ENCODE measurements at places on chromosomes 6 and 20.

GRCh38 chr20:51507216-51508036 is 35.1 kb downstream of the NFATC2 start:
- no peak for DNase-seq

DNA sequence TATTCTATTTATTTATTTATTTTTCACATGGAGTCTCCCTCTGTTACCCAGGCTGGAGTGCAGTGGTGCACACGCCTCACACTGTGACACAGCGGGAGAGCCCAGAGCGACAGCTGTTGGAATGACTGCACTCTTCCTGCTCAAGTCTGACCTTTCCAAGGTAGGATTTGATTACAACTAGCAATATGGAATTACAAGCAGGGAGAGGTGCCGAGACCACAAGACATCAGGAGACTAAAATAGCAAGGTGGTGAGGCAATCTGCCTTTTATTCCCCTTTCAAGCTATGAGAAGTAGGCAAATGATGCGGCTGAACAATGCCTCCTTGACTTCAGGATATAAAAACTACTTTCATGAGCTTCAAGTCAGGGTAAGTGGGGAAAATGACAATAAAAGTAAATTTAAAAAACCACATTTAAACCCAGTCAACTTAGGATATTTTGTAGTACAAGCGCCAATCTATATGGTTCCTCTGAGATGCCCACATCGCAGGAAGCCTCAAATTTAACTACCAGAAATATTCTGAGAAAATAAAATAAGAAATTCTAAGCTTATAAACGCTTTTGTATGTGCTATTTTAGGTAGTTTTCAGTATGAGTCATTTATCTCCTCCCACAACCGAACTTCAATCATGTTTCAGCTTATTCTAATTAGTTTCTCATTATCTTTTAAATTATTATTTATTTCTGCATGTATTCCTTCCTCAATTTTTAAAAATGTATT is 146.9 kb upstream of the SGK1 start:
- DNase-seq, result no peak

DNA sequence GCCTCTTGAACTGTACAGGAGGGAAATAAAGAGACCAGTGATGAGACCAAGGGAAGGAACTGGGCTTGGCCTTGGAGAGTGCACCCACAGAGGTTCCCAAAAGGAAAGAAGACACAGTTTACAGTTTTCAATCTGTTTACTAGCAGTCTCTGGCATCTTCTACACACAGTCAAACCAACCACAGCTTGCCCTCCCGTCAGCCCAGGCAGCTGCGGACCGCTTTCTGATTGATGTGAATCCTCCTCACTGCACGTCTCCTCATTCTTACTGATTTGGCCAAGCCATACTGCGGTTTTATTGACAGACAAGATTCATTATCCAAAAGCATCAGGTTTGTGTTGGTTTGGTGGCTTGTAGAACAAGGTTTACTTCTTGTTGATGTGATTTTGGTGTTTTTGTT is 104.5 kb upstream of the ASF1A start:
- no peak for DNase-seq

GRCh38 chr6:129646642-129647041 is 63.3 kb downstream of the ARHGAP18 start:
- no peak for DNase-seq

DNA sequence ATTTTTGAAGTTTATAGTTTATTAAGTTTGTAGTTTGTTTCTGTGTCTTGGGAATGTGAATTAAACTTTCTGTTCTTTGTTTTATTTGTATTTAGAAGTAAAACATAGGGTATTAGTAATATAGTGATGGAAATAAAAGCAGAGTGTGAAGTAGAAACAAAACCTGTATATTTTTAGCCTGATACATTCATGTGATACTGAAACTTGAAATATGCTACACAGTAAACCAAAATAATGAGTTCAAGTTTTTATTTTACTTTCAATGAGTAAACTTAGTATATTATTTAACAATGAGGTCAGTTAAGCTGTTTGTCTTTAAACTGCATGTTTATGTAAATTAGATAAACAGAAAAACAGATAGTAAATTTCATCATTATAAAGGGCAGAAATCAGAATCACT is 1592.6 kb downstream of the GRIK2 start:
- no peak for DNase-seq

- no peak for DNase-seq
Observed at GRCh38 chr20:13061381-13061780, 52.6 kb downstream of the SPTLC3 start.

- no peak for DNase-seq
Observed at GRCh38 chr6:12866422-12867029, 150.0 kb downstream of the PHACTR1 start.

DNA sequence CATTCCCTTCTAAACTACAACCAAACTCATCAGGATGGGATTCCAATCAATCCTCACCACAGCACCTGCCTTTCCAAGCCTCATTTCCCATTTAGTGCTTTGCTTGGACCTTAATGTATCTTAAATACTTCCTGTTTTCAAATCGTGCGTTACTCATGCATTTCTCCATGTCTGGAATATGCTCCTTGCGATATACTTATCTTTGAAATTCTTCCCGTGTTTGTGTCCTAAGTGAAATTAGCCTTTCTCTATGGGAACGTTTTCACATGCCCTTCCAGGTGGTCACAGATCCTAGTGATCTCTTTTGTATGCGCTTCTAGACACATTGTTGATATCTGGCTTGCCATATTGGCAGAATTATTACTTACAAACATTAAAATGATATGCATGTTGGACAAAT is 620.6 kb upstream of the AGPAT4 start:
- no peak for DNase-seq

GRCh38 chr6:1635305-1636010 is 25.7 kb downstream of the FOXC1 start:
- DNase-seq, result no peak

Data from mucosa of descending colon (tissue), 3 donors.